Activated CD4-positive, alpha-beta T cell treated with anti-CD3 and anti-CD28 coated beads, Interleukin-2, amount 50 U/mL, for 4 hours (primary cell): ENCODE measurements at places on chromosomes 6 and 20.

DNA sequence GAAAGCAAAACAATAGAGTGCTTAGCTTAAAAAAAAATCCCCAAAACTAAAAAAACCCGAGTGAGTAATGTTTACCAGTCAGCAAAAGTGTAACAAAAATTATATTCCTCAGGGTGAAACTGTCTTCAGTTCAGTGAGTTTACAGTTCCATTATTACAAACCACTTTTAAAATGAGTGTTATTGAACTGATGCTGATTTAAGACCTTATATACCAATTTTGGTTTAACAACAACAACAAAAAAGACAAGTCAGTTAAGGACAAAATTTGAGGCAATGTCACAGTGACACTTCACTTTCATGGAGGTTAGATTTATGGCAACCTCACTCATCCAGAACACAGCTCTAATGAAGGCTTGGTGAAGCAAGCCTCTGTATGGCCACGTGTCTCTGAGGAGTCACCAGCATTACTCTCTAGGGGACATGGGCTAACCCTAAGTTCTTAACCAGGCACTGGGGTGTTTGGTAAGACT, 630.8 kb downstream of the PHF3 start:
- DNase-seq: no peak

- DNase-seq: no peak
Observed at GRCh38 chr20:54284928-54285704, 77.2 kb downstream of the PFDN4 start.

GRCh38 chr6:149063468-149063867, 254.0 kb upstream of the TAB2 start:
- no peak for DNase-seq

- DNase-seq: no peak
Observed at GRCh38 chr20:875115-875514, 41.0 kb downstream of the ANGPT4 start.

GRCh38 chr6:11323666-11324452, 91.4 kb upstream of the NEDD9 start:
- DNase-seq: no peak

DNA sequence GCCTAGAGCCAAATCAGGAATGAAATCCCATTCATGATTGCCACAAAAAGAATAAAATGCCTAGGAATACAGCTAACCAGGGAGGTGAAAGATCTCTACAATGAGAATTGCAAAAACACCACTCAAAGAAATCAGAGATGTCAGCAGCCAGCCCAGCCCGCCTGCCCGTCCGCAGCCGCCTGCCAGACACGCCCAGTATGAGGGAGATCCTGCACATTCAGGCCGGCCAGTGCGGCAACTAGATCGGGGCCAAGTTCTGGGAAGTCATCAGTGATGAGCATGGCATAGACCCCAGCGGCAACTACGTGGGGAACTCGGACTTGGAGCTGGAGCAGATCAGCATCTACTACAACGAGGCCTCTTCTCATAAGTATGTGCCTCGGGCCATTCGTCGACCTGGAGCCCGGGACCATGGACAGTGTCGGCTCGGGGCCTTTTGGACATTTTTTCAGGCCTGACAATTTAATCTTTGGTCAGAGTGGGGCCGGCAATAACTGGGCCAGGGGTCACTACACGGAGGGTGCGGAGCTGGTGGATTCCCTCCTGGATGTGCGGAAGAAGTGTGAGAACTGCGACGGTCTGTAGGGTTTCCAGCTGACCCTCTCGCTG, 13.4 kb downstream of the GABRR2 start:
- DNase-seq: no peak

GRCh38 chr6:135243871-135244796, 63.0 kb downstream of the MYB start:
- no peak for DNase-seq

GRCh38 chr6:158808941-158809678, 10.1 kb downstream of the EZR start:
- DNase-seq: no peak

GRCh38 chr6:24650365-24650764, 4.4 kb upstream of the KIAA0319 start:
- DNase-seq: no peak
